ENCODE measurements at places on chromosomes 16 and 17. TPM values are rescaled to one million over a fixed set of nuclear protein-coding genes. Genes with fewer than 3 reads are reported as not detected.

- H3K4me1 ChIP-seq = no peaks in the 10 kb centered on the region
- no peak overlapping the region for H3K27ac ChIP-seq
- no peaks in the 10 kb centered on the region for H3K36me3 ChIP-seq
These were observed 74.4 kb downstream of the MRM1 start for GRCh38 chr17:36675786-36676185.

- DNase-seq = no peak
- no peaks in the 10 kb centered on the region for H3K36me3 ChIP-seq
- peaks cover 12% of the 10 kb centered on the region for H3K4me1 ChIP-seq
- no peak overlapping the region for H3K4me3 ChIP-seq
- no peaks in the 10 kb centered on the region for H3K27me3 ChIP-seq
- no peak overlapping the region for H3K27ac ChIP-seq
These were observed 14.4 kb upstream of the TMEM98 start for GRCh38 chr17:32913593-32913992.

GRCh38 chr16:77383606-77384187 lies 51.1 kb downstream of the ADAMTS18 start:
- H3K27me3 ChIP-seq = no peaks in the 10 kb centered on the region
- H3K4me3 ChIP-seq = no peak overlapping the region
- DNase-seq = no peak
- no peaks in the 10 kb centered on the region for H3K36me3 ChIP-seq

The IKZF3 gene
- total RNA-seq = not detected

GRCh38 chr16:6835516-6835915 lies 497.1 kb upstream of the RBFOX1 start:
- H3K4me1 ChIP-seq = no peaks in the 10 kb centered on the region
- H3K4me3 ChIP-seq = no peak overlapping the region
- H3K36me3 ChIP-seq = no peaks in the 10 kb centered on the region
- no peak overlapping the region for H3K27ac ChIP-seq
- H3K27me3 ChIP-seq = no peaks in the 10 kb centered on the region

GRCh38 chr16:31329671-31330552 lies 25.1 kb upstream of the ITGAX start:
- no peak overlapping the region for H3K27ac ChIP-seq
- H3K4me3 ChIP-seq = no peak overlapping the region
- H3K27me3 ChIP-seq = peaks cover 61% of the 10 kb centered on the region
- H3K36me3 ChIP-seq = no peaks in the 10 kb centered on the region
- peaks cover 1% of the 10 kb centered on the region for H3K4me1 ChIP-seq

- H3K36me3 ChIP-seq = peaks cover 2% of the 10 kb centered on the region
- DNase-seq = no peak
- no peaks in the 10 kb centered on the region for H3K27me3 ChIP-seq
- peak overlapping the region; percentile 18 for H3K27ac ChIP-seq
- peak overlapping the region; percentile 85 for H3K4me3 ChIP-seq
- H3K4me1 ChIP-seq = peaks cover 16% of the 10 kb centered on the region
These were observed 665 bp downstream of the MYBBP1A start for GRCh38 chr17:4554441-4554996.

Measured in progenitor cell of endocrine pancreas (in vitro differentiated cells).